ENCODE measurements at places on chromosomes 1 and 21.

DNA sequence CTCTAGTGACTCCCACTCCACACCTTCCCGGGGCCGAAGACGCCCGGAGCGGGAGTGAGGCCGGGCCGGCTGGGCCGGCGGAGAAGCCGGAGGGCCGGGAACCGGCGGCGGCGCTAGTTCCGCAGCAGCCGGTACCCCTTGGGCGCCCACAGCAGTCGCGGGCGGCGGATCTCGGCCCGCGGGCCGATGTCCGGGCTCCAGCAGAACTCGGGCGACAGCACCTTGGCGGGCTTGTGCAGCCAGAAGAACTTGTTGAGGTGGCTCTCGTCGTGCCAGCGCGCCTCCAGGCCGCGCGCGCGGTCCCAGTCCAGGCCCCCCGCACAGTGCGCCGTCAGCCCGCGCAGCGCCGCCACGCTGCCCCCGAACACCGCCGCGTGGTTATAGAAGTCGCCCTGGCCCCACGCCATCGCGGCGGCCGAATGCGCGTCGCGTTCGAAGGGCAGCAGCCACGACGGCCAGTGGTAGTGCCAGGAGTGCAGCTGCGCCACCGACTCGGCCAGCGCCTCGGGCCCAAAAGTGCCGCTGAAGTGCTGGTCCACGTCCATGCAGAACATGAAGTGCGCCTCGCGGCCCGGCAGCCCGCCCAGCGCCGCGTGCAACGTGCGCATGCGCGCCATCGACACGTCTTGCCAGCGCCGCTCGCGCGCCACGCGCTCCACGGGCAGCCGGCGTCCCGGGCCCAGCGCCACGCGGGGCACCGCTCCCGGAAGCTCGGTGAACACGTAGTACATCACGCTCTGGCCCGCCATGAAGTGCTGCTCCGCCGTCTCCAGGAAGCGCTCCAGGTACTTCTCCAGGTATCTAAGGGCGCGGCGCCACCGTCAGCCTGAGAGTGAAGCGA, 14.0 kb downstream of the A3GALT2 start:
- DNase-seq = no peak

- no peak for DNase-seq
These were observed 21.3 kb downstream of the CCDC30 start for GRCh38 chr1:42484382-42484781.

GRCh38 chr1:50368179-50369007, 54.9 kb downstream of the DMRTA2 start:
- DNase-seq = peak; percentile 31

GRCh38 chr1:162371611-162372010, 5.0 kb downstream of the SPATA46 start:
- no peak for DNase-seq

DNA sequence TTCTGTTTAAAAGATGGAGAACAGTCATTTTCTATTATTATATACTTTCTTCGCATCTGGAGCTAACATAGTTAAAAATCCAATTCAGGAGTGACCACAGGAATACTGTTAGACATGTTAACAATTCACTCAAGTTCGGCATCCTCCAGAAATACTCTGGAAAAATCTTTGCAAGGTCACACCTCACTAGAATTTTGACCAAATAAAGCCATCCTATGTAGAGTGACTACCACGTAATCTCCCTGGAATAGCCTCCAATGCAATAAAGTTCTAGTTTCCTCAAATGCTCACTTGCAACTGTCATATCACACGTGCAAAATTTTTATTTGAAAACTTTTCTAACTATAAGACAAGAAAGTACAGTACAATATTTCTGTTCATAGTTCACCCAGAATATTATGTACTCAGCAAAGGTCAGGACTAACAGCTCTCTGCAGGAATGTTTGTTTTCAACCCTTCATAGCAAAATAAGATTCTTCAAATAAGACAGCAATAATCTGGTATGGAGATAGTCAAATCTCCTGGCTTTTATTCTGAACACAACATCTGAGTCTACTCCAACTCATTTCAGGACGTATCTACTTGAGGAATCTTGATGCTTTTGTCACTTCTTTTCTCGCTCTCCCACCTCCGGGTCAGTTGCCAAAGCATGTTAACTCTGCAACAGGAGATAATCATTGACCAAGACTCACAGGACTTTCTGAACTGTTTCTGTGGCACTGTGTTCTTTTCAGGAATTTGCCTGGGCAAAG, 82.6 kb downstream of the GDAP2 start:
- no peak for DNase-seq

DNA sequence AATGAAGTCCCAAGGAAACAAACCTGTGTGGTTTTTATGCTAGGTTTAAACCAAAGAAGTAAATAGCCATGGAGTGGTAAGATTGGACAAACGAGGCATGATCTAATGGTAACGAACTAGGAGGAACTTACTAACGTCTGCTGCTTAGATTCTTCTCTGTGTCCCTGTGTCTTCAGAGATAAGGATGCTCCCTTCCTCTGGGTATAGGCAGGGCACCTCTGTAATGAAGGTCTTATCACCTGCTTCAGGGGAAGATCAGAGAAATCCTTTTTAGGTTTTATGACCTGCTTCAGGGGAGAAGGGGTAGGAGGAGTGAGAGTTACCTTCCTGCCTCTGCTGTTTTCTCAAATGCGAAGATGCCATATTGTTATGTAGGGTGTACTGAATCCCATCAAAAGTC, 214.9 kb upstream of the L1TD1 start:
- no peak for DNase-seq

DNA sequence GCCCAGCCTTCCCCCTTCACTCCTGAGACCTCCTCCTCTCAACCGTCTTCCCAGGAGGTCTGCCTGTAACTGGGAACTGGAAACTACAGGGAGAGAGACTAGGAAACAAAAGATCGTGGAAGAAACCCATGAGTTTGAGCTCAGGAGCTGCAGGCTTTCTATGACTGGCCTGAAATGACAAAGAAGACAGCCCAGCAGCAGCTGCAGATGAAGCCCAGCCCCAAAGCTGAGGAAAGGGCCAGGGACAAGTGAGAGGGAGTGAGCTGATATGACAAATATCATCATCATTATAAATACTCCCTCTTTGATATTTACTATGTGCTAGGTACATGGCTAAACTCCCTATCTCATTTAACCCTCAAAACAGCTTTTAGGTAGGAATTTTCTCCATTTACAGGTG, 142.6 kb upstream of the CTTNBP2NL start:
- DNase-seq = no peak

- no peak for DNase-seq
These were observed 51.0 kb downstream of the CASQ2 start for GRCh38 chr1:115717541-115717940.

GRCh38 chr1:160085686-160086455, 4.5 kb downstream of the KCNJ9 start:
- DNase-seq = no peak

DNA sequence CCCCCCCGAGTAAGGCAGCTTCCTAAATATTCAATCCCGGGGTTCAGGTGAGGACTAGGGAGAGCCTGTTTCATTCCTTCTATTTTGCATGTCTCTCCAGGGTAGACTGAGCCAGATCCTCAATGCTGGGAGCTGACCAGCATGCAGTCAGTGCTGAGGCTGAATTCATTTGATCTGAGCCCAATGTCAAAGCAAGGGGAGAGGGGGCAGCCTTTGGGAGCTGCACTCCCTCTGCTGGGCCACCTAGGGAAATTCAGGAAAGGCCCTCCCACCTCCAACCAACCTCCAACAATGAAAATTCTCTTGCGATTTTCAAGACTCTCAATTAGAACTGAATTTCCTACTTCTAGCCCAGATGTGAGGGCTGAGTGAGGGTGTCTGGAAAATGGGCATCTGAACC, 371.2 kb downstream of the NPHP4 start:
- DNase-seq = peak; percentile 34

DNA sequence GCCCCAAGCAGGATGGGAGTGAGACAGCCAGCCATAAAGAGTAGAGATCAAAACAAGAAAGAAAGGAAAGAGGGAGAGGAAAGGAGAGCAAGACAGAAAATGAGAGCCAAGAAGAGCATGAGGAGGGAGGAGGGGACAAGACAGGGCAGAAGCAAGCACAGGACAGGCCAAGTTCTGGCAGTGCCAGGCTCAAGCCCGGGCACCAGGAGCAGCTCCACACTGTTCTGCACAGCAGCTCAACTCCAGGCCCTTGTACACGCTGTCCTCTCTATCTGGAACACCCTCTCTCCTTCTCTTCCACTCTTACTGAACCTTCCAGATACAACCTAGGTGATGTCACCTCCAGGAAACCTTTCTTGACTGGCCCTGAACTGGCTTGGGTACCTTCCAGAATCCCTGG, 11.7 kb downstream of the IFFO2 start:
- DNase-seq = no peak

GRCh38 chr1:16115468-16115983, 40.3 kb downstream of the EPHA2 start:
- no peak for DNase-seq

DNA sequence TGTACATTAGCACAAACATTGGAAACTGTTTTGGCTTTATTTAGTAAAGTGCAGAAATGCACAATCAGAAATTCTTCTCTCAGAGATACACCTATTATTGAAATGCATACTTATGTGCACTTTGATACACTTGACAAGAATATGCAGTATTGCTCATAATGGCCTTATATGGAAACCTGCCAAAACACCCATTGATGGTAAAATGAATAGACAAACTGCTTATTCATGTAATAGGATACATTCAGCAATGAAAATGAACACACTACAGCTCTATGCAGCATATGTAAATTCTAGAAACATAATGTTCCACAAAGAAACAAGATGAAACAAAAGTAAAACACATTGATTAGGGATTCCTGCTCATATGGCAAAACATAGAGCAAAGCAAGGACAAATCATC, 223.9 kb downstream of the S1PR1 start:
- DNase-seq = no peak

- DNase-seq = no peak
These were observed 51.2 kb downstream of the ZZZ3 start for GRCh38 chr1:77631302-77631701.

- no peak for DNase-seq
These were observed 81.0 kb downstream of the CNIH3 start for GRCh38 chr1:224696891-224697765.
